ENCODE measurements at places on chromosomes 6 and 20. TPM values are rescaled to one million over a fixed set of nuclear protein-coding genes. Genes with fewer than 3 reads are reported as not detected.

The WFDC2 gene
- polyA plus RNA-seq: not detected

GRCh38 chr6:160765412-160765811, 63.4 kb downstream of the PLG start:
- DNase-seq: no peak

The FAM83B gene
- polyA plus RNA-seq: 3.8 TPM

- no peak for DNase-seq
Observed at GRCh38 chr20:47188540-47188939, 168.0 kb downstream of the ZMYND8 start.

DNA sequence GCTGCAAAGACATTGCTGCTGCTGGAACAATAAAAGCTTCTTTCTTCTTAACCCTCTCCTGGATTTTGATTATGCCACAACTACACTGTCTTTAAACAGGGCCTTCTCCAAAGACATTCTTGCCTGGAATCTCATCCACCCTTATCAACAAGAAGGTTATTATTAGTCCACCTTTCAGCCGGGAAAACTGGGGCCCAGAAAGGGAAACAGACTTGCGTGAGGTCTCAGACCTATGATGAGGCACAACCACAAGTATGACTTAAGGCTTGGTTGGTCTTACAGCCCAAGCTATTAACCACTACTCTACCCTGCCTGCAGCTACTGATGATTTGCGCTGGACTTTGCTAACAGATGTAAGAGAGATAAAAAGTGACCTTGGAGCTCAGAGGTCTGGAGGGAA, 62.8 kb upstream of the CTNNBL1 start:
- DNase-seq: no peak

DNA sequence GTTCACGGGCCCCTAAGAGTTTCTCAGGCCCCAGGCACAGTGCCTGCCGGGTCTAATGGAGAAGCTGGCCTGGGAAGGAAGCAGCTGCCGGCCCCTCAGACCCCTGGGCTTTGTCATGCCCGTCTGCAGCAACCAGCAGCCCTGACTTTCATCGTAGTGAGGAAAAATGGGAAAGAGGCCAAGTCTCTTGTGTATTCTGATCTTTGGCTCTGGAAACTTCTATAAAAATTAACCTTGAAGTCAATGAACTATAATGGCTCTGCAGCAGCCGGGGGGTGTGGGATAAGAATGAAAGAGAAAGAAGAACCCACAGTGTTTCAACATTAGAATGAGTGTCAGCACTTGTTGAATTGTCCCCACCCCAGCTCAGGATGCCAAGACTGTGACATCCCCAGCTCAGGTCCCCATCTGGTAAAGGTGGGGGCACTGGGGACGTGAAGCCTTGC, 12.9 kb downstream of the TGM2 start:
- DNase-seq: no peak

- DNase-seq: no peak
Observed at GRCh38 chr6:127486934-127487333, 27.7 kb upstream of the KIAA0408 start.
